ENCODE measurements at places on chromosomes 7 and 10.

- DNase-seq = no peak
These were observed 150.4 kb downstream of the MAD1L1 start for GRCh38 chr7:2082139-2082998.

DNA sequence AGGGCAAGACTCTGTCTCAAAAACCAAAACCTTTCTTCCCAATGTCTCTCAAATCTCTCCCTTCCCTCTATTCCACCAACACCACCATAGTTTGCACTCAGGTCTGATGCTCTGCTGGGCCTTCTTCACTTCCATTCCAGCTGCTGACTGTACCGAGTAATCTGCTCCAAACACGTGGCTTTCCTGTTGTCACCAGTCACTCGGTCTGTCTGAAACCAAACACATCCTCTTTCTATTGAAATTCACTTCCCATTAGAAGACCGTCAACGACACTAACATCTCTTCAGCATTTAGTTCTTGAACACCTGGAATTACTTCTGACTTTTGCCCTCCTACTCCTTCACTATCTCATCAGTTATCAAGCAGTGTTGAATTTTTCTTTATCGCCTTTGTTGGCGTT is 4.7 kb upstream of the NRF1 start:
- no peak for DNase-seq

GRCh38 chr7:29866490-29866930 is 60.2 kb downstream of the WIPF3 start:
- DNase-seq = no peak

DNA sequence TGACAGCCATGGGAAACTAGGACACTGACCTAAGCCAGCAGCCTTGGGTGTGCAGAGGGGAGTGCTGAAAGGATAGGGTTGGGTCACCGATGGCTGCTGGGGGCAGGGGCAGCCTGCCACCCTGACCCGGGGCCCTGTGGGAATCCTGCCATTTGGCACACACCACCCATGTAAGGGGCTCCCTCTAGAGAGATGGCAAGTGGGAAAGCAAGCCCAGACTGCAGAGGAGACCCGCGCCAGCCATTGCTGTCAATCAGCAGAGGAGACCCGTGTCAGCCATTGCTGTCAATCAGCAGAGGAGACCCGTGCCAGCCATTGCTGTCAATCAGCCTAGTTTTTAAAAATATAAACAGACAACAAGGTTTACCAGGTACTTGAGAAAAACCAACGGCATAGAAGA is 27.4 kb upstream of the PRKAG2 start:
- no peak for DNase-seq

GRCh38 chr10:12048547-12048946 is 5.9 kb upstream of the UPF2 start:
- no peak for DNase-seq

DNA sequence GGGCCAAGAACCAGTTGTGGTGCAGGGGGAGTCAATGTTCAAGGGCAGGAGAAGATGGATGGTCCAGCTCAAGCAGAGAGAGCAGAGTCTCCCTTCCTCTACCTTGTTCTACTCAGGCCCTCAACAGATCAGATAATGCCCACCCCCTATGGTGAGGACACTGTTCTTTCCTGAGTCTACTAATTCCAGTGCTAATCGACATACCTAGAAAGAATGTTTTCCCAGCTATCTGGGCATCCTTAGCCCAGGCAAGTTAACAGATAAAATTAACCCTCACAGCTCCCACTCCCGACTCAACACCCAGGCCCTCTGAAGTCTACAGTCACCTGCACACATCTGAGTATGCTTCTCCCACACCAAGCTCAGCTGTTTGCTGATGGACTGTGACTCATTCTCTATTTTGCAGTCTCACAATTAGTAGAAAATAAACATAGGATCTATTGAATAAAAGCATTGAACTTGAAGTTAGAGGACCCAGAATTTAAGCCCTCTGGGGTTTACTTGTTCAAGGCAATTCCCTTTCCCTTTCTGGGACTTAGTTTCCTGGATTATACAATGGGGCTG is 17.1 kb downstream of the COL13A1 start:
- no peak for DNase-seq

DNA sequence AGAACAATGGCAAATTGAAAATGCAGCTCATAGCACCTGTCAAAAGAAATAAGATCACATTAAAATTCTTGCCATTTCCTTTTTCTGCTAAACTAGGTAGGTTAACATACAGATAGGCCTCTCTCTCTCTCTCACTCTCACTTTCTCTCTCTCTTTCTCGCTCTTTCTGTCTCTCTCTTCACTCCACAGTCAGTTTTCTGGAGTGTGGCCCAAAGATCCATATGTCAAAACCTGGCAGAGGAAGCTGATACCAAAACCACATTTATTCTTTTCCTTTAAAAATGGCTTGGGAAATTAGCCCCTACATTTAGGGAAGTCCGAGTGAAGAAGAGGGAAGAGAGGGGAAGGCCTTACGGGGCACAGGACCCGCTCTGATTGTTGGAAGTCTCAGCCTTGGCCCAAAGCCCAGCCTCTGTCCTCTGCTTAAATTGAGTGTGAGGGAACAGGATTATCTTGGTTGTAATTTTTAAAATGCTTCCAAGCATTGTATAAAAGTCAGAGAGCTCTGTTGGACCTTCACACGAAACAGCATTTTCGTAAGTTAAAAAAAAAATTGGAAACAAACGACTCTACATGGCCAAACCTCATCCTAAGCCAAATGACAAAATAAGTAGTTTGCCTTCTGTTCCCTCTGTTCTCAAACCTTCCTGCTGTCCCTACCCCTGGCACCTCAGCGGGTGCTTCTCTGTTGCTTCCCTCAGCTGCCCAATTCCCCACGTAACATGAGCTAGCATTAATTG is 83.2 kb downstream of the FRMD4A start:
- DNase-seq = no peak

GRCh38 chr10:113555751-113556150 is 2.9 kb downstream of the HABP2 start:
- no peak for DNase-seq

- DNase-seq = no peak
These were observed 14.5 kb upstream of the C1QL3 start for GRCh38 chr10:16536155-16536554.

GRCh38 chr10:100043344-100043743 is 33.6 kb upstream of the DNMBP start:
- DNase-seq = no peak

- no peak for DNase-seq
These were observed 89.6 kb upstream of the IFRD1 start for GRCh38 chr7:112360681-112361080.

DNA sequence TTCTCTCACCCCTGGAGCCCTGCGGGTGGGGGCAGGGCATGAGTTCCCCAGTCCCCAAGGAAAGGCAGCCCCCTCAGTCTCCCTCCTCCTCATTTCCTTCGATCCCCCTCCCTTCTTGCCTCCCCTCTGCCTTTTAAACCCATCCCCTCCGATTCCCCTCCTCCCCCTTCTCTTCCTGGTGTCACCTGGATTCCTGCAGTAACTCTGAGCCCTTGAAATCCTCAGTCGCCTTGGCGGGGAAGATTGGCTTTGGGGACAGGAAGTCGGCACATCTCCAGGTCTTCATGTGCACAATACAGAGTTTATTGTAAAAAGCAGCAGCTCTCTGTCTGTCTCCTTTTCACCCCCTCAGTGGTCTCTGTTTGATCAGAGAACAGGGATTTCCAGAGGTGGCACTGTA is 1.3 kb upstream of the MUC12 start:
- no peak for DNase-seq

GRCh38 chr7:24704311-24704710 is 53.0 kb downstream of the GSDME start:
- no peak for DNase-seq

DNA sequence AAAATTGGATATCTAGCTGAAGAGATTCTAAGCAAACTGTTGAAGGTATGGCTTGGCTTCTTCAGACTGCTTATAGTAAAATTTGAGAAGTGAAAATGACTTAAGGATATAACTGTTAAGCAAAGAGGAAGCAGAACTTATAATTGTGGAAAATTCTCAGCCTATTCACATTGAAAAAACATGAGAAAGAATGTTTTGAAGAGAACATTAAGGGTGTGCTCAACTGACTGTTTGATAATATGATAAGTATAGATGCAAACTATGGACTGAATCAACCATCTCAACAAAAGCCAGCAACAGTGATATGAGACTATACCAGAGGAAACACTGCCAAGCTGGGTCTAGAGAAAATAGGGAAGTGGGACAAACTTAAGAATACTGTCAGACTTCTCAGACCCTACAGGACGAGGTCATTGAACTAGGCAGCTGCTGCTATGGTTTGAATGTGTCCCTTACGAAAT is 133.1 kb upstream of the PPP1R3A start:
- DNase-seq = no peak

DNA sequence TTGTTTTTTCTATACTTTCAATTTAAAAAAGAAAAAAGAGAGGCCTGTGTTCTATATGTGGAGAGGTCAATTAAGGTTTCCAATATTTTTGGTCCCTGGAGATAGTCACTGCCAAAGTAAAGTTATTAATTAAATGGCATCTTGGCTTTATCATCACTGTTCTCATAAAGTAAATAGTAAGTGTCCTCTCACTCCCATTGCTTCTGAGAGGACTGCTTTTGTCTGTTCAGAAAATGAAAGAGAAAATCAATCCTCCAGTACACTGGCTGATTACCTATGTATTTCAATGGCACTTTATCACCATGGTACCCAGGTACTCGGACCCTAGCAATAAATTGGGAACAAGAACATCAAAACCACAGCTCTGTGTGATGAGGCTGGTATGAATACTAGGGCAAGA is 94.0 kb downstream of the RNLS start:
- DNase-seq = no peak

DNA sequence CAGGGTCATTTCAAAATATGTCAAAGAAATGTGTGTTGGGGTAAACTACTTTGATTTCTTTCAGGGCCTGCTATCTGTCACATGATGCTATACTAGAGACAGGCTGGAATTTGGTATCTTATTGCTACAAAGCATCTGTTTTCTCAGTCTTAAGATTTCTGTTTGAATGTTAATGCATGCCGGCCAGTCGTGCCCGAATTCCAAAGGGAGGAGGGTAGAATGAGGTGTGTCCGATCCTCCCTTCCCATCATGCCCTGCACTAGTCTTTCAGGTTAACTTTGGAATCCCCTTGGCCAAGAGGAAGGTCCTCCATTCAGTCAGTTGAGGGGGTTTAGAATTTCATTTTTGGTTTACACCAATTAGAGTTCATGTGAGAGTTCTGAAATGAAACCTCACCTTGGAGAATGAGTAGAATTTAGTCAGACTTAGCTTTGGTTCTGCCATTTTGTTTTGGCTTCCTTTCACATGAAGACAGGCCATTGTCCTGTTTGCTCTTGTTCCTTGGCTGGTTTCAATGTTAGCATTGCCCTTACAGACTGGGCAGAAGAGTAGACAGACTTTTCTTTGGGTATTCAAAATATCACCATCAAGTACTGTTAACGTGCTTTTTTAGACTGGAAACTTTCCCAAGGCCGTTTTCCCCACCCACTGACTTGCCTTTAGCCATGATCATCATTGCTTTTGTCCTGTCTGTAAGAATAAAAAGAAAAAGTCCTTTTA is 95.8 kb downstream of the CAMK1D start:
- no peak for DNase-seq

DNA sequence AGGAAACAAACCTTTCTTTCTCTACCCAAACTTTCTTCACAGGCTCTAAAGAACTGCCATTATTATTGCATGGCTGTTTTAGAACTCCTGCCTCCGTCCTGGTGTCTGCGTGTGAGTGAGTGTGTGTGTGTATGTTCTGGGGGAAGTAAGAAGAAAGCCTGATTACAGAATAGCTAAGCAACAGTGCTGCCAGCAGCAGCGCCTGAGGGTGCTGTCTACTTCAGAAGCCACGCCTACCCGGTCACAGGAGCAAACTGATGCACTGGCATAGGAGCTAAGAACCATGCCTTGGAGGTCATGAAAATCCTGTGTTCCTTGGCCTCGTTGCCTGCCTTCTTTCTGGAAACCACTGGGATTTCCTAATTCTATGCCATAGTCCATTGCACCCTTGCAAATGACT is 25.2 kb downstream of the LIPK start:
- no peak for DNase-seq

DNA sequence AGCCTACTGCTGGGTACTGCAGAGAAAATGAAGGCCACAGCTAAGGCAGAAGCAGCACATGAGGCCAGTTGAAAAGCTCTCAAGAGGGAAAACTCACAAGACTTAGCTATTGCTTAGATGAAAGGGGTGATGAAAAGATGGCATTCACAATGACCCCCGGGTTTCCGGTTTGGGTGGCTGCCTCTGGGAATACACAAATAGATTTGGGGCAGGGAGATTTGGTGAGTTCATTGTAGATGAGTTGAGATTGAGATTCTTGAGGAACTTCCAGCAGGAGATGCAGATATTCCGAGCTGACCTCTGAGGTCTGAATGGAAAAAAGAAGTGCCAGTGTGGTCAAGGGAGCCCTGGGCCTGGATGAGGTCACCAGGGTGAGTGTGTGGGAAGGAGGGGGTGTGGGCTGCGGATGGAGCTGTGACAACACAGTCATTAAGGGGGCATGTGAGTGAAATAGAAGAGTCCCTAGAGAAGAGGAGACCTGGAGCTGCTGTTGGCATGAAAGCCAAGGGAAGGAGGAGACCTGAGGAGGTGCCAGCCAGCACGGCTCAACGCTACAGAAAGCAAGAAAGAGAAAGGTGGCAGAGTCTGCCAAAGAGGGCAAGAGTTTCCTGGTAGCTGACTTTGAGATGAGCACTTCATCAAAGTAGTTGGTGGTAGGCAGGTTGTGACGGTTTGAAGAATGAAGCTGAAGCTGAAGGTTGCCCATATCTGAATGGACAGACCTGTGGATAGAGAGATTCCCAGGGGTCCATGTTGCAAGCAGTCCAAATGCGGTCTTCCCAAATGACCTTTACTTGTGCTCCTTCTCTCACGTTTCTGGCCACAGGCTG is 43.7 kb downstream of the HIF1AN start:
- DNase-seq = no peak

DNA sequence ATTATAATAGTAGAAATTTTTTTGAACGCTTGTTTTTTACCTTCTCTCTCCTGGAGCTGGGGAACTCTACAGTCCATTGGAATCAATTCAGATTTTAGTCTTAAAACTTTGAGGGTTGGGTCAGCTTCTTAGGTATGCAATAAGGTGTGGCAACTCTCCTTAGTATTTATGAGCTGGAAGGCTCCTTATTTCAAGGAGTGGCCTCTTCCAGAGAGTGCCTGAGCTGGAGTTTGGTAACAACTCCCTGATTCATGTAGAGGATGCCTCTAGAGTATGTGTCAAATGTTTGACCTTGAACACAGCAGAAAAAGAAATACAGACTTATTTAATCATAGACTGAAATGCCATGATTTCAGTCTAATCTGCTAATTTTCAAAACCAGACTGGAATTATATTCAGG is 11.1 kb downstream of the CDK14 start:
- DNase-seq = no peak

- DNase-seq = no peak
These were observed 233.8 kb upstream of the LYZL1 start for GRCh38 chr10:29055101-29055500.

DNA sequence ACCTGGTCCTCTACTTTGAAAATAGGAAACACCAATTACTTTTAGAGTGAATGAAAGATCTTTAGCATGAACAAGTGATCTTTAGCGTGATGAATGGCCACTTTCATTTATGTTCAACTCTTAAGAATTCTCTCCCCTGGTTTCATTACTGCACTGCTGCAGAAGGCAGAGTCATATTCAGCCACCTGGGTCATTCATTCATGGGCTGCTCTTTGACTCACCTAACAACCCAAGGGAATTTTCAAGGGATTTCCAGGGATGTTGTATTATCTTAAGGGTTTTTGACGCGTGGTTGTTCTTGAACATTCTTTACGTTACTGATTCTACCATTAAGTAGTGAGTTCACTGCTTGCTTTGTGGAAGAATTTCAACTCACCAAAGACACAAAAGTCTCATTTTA is 87.3 kb upstream of the STK17A start:
- DNase-seq = no peak
